ENCODE measurements at places on chromosomes 7 and 10.

- no peak for DNase-seq
Observed at GRCh38 chr10:30189238-30189580, 129.8 kb upstream of the JCAD start.

DNA sequence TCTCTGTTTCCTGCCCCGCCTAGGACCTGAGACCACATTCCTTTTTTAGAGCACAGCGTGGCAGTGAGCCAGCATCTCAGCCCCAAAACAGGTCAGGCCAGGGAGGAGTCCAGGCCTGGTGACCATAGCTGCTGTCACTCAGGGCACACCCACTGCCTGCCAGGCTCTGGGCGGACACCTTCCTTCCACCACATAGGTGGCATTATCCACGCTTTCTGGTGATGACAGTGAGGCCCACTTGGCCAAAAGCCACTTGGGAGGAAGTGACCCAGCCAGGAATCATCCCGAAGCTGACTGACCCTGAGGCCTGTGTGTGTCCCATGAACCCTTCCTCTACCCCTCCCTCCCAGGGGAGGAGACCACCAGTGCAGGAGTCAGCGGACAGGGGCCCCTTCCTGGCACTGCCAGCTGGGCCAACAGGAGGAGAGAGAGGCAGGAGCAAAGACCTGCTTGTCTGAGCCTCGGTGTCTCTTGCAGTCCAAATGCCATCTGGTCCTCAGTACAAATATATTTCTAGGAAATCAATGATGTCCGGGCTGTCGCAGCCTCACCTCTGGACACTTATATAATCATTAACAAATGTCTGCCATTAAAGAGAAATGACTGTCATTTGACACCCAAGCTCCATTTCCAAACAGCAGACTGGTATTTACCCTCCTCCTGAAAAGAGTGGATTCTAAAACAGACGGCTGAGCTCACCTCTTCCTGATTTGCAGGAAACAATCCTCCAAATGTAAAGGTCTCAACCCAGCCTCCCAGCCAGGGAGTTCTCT is 63.0 kb downstream of the ABRAXAS2 start:
- DNase-seq: no peak

DNA sequence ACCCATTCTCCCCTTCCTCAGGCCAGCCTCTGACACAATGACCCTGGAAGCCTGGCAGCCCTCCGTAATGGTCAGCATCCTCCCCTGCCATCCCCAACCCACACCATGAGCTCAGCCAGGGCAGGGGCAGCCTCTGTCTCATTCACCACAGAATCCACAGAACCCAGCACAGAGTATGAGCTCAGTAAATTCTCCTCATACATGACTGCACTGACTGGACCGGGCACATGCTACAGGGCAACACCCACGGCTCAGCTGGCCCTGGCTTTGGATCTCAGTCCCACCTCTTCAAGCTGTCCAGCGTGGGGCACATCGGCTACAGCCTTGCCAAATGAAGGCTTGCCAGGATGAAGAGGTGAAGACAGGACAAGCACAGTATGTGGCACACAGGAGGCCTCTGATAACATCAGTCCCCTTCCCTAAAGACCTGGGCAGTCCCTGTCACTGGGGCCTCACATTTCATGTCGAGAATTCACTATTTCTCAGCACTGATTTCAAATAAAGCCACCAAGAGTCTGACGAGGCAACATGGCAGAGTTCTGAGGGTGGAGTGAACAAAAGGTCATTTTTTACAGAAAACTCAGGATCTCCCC is 7.9 kb downstream of the GPRIN2 start:
- DNase-seq: no peak

DNA sequence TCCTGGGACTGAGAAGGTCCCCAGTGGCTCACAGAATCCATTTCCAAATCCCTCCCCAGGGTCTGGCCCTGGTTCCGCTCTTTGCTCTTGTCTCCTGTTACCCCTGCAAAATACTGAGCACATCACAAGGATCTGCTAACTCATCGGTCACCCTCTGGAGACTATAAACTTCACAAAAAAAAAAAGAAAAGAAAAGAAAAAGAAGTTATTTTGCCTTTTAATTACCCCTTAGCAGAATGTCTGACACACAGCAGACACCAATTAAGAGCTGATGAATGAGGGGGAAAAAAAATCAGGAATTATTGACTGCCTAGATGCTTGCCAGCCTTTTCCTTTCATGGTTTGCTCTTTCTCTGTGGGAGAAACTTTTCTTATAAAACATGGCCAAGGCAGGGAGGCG is 578.7 kb downstream of the GRID1 start:
- DNase-seq: no peak

DNA sequence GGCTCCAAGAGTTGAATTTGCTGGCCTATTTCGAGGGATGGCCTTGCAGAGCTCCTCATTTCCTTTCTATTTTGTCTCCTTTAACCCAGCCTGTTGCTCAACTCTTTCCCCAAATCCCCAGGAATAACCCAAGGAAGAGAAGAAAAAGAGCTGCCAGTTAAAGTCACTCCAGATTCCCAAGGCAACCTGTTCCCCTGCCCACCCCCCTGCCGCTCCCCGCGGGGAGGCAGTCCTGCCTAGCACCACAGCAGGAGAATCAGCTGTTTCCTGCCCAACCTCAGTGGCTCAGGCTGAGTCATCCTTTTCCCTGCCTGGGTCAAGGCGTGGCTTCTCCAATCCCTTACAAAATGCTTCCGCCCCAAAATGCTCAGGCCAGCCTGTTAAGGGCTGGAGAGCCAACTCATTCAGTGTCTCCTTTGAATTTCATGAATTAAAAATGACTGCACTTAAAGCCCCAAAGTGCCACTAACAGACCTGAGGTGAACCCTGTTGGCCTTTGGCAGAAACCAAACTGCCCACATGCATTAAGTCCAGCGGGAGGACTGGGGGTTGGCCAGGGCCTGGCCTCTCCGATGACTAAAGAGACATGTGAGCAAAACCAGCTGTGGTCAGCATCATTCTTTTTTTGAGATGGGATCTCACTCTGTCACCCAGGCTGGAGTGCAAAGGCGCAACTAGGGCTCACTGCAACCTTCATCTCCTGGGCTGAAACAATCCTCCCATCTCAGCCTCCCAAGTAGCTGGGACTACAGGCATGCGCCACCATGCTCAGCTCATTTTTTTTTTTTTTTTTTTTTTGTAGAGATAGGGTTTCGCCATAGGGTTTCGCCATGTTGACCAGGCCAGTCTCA is 83.2 kb upstream of the KIF5B start:
- no peak for DNase-seq

- no peak for DNase-seq
Observed at GRCh38 chr10:31000867-31001266, 30.8 kb downstream of the ZNF438 start.

DNA sequence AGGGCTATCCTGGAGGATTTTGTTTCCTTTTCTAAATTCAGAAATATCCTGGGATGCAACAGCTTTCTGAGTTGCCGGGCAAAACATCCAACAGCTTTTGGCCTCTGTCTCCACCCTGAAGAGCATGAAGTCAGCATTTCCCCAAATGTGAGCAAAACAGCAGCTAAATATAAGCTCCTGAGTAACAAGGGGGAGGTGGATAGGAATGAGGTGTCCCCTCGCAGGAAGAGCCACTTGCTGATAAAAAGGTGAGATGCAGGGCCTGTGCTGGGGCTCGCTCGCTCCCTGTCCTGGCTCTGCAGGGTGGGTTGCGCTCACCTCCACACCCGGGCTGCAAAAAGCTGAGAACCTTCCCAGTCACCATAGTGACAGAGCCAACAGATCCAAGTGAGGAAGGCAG is 264.3 kb downstream of the ZEB1 start:
- DNase-seq: no peak

DNA sequence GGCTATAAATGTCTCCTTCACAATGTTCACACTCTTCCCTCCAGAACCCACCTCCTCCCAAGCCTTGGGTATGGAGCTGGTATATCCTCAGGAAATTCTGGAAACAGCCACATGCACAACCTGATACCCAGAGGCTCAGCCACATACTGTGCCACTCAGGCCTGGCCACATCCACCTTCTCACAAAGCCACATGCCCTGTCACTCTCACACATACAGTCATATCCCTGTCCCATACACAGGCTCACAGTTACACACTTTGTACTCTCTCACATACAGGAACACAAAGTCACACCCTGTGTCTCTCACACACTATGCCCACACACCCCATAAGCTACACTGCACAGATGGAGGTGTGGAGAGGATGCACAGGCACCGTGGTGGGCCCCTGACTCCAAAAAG is 10.1 kb downstream of the KCNIP2 start:
- no peak for DNase-seq

DNA sequence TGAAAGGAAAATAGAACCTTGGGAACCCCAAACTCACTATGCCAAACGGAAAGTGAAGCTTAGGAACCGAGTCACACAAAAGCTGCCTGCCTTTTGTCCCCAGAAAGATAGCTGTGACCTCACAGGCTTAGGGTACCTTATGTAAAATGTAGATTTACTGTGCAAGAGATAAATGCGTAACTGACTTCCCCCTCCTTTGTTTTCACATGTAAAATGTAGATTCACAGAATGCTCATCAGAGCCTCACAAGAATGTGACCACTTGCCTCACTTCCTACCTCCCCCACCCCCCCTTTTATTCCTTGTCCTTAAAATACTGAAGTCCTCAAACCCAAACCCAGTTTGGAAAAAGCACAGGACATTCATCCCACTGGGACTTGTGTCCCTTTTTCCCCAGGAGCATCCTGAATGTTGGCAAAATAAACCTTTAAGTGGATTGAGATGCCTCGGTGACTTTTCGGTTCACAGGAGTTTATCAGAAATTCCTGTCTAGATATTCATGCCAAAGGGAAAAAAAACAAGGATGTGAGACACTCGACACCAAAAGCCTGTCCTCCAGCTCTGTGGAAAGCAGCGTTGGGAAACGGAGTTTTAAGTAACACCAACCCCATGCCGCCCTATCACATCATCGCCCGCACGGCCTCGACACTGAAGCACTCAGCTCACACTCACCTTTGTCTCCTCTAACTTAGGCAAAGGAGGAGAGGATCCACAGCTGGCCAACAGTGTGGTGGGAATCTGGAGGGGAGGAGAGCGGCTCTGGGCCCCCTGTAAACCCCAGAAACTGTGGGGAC is 45.9 kb downstream of the SVIL start:
- DNase-seq: no peak

- DNase-seq: no peak
Observed at GRCh38 chr7:155224116-155224811, 73.4 kb upstream of the INSIG1 start.

- no peak for DNase-seq
Observed at GRCh38 chr10:91051829-91052228, 130.9 kb upstream of the ANKRD1 start.

DNA sequence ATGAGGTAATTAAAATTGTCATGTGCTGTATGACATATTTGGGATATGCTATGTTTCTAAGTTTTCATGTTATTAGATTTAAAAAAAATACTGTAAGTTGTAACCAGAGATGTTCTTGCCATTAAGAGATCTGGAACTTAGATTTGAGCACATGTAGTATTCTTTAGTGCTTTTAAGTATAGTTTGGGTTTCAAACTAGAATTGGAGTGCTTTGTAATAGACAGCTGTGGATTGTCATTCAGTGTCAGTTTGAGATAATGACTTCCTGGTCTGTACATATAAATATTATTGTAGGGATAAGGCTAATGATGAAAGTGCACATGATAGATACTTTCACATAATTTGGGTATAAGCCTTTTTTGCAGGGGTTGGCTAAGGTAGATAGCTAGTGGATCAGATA is 936.2 kb downstream of the CNTNAP2 start:
- no peak for DNase-seq

- no peak for DNase-seq
Observed at GRCh38 chr7:141598408-141598807, 47.2 kb downstream of the AGK start.

DNA sequence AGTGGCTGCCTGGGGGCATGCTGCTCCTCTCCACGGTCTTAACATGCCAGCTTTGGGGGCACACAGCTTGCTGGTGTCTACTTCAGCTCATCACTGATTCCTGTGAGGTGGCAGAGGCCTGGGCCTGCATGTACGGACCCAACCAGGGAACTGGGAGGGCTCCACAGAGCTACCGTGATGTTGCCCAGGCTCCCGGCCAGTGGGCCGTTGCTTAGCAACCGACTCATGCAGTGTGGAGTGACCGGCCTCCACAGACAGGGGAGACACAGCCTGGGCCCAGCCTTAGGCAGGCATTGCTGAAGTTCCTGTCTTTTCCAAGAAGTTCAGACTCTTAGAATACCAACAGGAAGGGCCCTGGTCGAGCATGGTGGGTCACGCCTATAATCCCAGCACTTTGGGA is 25.8 kb upstream of the SH2B2 start:
- DNase-seq: no peak

GRCh38 chr10:15197276-15197675 is 28.8 kb upstream of the NMT2 start:
- no peak for DNase-seq

All from stimulated activated CD8-positive, alpha-beta memory T cell treated with anti-CD3 and anti-CD28 coated beads, Interleukin-4, amount 100 ng/mL, for 4 hours (primary cell).